SK-N-MC (cell line): ENCODE measurements at places on chromosomes 3 and 15.

DNA sequence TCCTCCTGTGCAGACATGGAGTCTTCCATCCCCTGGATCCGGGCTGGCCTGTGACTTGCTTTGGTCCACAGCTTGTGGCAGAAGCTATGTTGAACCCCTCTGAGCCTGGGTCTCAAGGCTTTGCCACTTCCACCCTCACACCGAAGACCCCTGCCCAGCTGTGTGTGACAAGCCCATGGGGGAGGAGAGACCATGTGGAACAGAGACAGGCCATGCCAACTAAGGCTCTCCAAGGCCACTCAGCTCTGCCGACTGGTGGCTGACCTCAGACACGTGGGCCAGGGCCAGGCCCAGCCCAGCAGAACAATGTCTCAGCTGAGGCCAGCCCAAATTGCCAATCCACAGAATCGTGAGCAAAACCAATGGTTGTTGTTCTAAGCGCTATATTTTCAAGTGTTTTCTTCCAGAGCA, 16.4 kb upstream of the CFAP100 start:
- no peak for DNase-seq

DNA sequence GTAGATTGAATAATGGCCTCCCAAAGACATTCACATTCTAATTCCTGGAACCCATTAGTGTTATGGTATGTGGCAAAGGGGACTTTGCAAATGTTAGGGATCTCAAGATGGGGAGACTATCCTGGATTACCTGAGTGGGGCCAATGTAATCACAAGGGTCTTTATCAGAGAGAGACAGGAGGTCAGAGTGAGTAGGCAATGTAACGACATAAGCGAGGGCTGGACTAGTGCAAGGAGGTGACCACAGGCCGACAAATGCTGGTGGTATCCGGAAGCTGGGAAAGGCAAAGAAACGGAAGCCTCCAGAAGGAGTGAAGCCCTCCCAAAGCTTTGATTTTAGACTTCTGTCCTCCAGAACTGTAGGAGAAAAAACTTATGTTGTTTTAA, 26.5 kb upstream of the AQP9 start:
- no peak for DNase-seq

- DNase-seq, result no peak
These were observed 564 bp upstream of the PIGZ start for GRCh38 chr3:196969134-196969659.

GRCh38 chr3:44160818-44161217, 80.9 kb upstream of the TOPAZ1 start:
- no peak for DNase-seq

DNA sequence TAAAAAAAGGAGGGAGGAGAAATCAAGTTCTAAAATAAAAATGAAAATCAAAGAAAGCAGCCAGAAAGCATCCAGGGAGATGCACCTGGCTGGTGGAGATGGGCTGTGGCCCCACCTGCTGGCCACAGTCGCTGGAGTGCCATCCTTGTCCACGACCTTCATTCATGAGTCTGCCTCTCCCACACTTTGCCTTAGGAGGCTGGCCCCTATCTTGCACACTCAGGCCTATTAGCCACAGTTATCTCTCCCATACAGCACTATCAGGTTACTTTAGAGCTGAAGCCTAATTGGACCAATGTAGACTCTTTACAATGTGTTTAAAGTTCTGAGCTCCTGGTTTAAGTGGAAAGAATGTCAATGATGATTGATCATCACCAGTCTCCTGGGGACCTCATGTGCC, 392.0 kb upstream of the RORA start:
- no peak for DNase-seq

- DNase-seq, result no peak
These were observed 188.3 kb downstream of the RSL24D1 start for GRCh38 chr15:55008421-55008820.

GRCh38 chr3:4467522-4467867, 426 bp upstream of the SUMF1 start:
- no peak for DNase-seq

DNA sequence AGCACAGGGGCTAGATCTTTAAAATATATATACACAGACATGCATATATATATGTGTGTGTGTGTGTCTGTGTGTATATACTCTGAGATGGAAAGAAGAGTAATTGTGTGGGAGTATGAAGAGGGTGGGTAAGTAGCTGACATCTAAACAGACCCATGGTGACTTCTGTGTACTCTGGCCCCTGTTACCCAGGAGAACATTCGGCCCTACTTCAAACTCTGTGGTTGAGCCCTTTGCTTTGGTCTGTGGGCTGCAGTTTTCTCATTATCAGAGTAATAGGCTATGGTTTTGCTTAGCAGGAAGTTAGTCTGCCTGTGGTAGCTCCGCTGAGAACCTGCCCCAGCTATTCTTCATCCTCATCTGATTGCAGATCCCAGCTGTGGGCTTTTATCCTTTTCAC, 141.4 kb downstream of the RBPMS2 start:
- DNase-seq, result no peak

GRCh38 chr3:13171704-13172643, 98.7 kb upstream of the IQSEC1 start:
- no peak for DNase-seq

DNA sequence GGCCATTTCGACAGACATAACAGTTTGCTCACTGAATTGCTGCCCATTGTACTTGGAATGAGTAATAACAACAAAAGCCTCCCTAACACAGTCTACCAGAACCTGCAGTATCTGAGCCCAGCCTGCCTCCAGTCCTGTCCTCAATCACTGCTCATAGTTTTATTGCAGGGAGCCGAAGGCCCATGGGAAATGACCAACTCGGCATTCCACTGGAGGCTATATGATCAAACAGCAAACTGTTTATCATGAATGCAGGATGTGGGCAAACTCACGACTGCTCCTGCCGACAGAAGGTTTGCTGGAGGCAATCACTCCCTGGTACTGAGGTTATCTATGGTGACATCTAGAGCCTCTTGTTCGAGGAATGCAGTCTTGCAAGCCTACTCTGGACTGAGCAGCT, 46.3 kb downstream of the LSM3 start:
- no peak for DNase-seq

DNA sequence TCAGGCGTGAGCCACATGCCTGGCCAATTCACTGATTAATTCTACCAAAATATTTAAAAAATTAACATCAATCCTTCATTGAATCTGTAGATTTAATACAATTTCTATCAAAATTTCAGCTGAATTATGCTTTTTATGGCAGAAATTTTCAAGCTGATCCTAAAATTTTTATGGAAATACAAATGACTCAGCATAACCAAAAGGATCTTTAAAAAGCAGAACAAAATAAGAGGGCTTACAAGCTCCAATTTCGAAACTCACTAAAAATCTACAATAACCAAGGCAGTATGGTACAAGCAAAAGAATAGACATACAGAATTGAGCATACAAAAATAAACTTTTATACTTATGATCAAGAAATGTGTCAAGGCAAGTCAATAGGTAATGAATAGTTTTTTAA, 180.4 kb upstream of the CTNNB1 start:
- no peak for DNase-seq

DNA sequence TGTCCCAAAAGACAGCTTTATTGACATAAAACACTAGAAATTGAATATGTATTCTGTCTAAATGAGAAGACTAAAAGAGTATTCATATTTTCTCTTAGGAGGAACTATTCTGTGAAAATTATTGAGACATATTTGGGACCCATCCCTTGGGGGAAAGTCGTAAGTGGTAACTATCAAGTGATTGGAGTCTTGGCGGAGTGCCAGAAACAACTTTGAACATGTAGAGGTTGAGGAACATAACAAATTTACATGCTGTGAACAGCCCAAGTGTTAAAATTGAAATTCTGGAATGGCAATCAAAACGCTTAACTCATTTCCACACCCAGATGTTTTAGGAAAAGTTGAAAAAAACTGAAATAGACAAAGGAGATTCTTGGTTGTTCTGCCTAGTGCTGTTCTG, 1034.6 kb downstream of the NSUN3 start:
- no peak for DNase-seq

GRCh38 chr3:11803977-11804892, 42.5 kb downstream of the TAMM41 start:
- no peak for DNase-seq

GRCh38 chr3:69648126-69648525, 91.1 kb upstream of the MITF start:
- no peak for DNase-seq

GRCh38 chr3:122409446-122409845, 6.4 kb downstream of the WDR5B start:
- no peak for DNase-seq

- no peak for DNase-seq
These were observed 28.3 kb downstream of the RUVBL1 start for GRCh38 chr3:128095222-128095703.

DNA sequence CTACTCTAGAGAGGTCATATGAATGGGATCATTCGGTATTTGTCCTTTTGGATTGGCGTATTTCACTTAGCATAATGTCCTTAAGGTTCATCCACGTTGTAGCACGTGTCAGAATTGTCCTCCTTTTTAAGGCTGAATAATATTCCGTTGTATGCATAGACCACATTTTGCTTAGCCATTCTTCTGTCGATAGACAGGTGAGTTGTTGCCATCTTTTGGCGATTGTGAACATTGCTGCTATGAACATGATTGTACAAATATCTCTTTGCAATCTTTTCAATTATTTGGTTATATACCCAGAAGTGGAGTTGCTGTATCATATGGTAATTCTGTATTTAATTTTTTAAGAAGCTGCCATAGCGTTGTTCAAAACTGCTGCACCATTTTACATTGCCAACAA, 52.4 kb upstream of the GOLGA8J start:
- no peak for DNase-seq

DNA sequence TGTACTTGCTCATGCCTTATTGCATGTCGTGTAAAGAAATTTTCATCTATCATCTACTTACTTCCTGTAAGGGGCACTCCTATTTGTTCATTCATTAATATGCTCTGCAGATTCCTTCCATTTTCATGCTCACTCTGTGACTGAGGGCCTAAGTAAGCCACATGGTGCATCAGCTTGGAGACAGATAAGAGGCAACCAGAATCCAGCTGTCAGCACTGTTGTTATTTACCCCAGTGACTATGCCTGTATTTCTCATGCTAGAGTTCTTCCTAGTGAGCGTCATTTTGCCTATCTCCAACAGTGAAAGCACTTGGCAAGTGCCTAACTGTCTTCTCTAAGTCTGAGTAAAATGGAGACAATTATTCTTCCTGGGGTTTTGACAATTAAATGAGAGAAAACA, 124.8 kb upstream of the ABI3BP start:
- no peak for DNase-seq

DNA sequence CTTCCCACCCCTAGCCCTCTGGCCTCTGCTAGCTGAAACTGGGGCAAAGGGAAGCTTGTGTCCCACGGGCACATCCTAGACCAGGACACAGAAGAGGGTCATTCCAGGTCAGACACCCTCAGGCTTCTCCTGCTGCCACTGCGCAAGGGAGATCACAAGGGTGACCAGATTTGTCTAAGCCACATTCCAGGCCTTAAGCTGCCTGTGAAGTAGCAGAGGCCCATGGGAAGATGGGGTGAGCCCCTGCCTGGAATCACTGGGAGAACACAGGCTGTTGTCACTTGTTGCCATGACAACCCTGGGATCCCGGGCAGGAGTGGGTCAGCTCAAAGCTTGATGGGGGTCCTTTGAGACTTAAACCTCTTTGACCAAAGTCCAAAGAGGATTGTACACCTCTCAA, 10.8 kb downstream of the STRA6 start:
- no peak for DNase-seq

DNA sequence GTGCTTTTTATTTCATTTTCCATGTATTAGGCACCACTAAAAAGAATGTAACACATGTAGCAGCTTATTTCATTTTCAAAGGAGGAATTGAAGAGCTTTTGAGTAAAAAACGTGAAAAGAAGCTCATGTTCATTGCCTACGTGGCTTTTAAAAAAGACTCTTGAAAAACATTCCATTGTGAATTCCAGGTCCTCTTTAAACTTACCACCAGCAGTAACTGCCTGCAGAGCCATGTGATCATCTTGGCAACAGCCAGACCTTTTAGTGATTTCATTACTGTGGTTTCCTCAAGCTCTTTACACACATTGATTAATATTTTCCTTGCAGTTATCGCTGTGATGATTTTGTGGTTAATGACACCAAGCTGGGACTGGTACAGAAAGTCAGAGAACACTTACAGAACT, 43.8 kb upstream of the FBXL22 start:
- peak; percentile 84 for DNase-seq

GRCh38 chr15:99932676-99933402, 199.6 kb upstream of the LYSMD4 start:
- no peak for DNase-seq

DNA sequence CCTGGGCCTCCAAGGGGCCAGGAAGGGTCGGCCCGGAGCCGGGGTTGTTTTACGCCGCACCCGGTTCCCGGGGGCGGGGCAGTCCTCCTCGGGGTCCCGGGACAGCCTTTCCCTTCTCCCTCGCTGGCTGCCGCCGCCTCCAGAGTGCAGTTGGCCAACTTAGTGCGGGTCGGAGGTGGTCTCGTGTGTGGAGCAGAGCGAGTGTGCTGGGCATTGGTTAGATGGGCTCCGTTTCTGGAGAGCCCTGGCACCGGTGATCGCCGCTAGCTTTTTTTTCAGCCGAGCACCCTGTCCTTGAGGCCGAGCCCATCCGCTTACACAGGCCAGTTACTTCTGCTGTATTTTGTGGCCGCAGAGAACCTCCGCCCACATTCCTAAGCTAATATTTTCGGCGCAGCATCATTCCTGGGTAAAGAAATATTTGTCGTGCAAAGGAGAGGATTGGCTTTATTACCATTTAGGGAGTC, 585 bp downstream of the KIF23 start:
- no peak for DNase-seq

GRCh38 chr15:52134502-52135144, 22.0 kb upstream of the BCL2L10 start:
- no peak for DNase-seq

GRCh38 chr3:13045904-13046568, 27.2 kb downstream of the IQSEC1 start:
- DNase-seq, result no peak

- DNase-seq, result no peak
These were observed 340.6 kb downstream of the SOX2 start for GRCh38 chr3:182052332-182052731.

DNA sequence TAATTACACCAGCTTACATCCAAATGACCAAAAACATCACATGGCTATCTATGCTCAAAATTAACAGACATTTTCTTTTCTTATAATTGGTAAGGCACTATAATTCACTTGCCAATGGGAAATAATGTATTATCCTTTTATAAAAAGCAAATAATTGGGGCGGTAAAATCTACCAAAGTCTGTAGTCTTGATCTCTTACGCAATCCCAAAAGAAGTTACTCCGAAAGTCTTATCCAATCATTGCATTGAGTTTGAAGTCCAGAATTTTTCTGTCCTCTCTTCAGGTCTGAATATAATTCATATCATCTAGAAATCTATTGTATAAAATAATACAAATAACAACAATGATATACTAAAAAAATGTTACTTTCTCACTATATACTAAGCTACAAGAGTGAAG, 273.3 kb upstream of the CADM2 start:
- no peak for DNase-seq

GRCh38 chr3:128709038-128709437, 16.9 kb upstream of the RAB7A start:
- no peak for DNase-seq
